ENCODE measurements at places on chromosomes 5 and 9.
A peak's percentile ranks its signal among the peaks of the same experiment; 100 is the strongest.

DNA sequence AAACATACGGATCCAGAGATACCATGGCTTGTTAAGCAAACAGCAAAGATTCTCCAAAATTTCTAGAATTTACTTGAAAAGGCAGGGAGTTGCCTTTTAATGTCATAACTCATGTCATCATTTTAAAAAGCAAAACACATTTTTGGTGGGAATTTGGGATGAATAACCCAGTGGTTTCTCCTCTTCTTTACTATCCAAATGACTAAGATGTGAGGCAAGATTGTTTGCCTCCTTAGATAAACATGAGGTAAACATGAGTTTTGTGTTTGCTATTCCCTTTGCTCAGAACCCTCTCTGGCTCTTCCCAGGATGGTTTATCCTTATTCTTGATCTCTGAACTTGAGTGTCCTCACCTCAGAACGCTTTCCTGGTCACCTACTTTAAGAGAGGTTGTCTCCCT is 267.0 kb downstream of the EBF1 start:
- DNase-seq: no peak

GRCh38 chr5:116759860-116760640 is 185.4 kb upstream of the SEMA6A start:
- DNase-seq: no peak

GRCh38 chr5:150637245-150638052 is 3.0 kb upstream of the SYNPO start:
- DNase-seq: no peak

GRCh38 chr9:2021731-2022130 is 6.6 kb downstream of the SMARCA2 start:
- DNase-seq: no peak

DNA sequence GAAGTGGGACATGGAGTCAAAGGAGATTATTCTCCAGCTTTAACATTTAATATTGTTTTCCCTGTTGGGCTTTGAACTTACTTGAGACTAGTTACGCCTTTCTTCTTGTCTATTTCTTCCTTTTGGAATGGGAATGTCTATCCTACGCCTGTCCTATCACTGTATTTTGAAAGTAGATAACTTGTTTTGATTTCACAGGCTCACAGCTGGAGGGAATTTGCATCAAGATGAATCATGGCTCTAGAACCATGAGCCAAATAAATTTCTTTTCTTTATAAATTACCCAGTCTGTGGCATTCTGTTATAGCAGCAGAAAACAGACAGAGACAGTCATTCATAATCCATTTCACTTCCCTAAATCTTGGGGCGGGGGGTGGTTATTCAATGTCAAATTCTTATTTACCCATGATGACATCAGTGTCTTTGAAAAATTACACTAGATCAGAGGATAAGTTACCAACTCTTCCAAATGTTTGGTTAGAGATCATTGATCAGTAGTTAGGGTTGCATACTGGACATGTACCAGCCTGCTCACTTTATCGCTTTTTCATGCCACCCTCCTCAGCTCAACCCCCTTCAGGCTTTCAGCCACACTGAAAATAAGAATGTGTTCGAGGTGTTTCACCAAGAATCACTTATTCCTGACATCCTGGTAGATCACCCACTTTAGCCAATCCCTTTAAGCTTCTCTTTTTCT is 419.6 kb upstream of the PIK3R1 start:
- DNase-seq: no peak

DNA sequence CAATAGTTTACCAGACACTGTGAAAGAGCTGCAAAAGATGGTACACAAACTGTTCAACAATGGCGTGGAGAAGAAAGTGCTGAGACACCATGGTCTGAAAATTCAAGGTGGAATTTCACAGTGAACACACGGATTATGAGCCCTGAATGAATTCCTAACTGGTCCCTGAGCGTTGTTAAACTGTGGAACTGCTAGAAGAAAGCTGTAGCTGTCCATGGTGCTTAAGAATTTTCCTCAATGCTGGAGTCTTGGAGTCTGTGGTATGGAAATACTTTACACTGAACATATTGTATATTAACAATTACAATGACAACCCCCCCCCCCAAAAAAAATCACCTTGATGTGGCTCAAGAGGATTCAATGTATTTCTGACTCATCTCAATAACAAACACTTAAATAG is 68.5 kb downstream of the SLC24A2 start:
- no peak for DNase-seq

DNA sequence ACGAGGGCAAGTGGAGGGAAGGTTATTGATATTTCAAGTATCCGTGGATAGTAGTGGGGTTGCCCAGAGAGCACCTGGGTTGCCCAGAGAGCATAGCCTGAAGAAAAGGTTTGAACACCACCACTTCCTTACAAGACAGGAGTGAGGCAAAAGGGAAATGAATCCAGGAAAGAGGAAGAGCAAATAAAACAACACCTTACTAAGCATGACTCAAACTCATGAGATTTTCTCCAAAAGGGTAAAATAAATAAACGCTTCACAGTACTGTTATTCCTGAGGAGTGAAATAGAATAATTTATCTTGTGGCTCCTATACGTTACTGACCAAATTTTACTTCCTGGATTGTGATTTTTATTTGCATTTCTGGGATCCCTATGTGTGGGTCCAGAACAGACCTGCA is 65.2 kb upstream of the PTPRD start:
- no peak for DNase-seq

DNA sequence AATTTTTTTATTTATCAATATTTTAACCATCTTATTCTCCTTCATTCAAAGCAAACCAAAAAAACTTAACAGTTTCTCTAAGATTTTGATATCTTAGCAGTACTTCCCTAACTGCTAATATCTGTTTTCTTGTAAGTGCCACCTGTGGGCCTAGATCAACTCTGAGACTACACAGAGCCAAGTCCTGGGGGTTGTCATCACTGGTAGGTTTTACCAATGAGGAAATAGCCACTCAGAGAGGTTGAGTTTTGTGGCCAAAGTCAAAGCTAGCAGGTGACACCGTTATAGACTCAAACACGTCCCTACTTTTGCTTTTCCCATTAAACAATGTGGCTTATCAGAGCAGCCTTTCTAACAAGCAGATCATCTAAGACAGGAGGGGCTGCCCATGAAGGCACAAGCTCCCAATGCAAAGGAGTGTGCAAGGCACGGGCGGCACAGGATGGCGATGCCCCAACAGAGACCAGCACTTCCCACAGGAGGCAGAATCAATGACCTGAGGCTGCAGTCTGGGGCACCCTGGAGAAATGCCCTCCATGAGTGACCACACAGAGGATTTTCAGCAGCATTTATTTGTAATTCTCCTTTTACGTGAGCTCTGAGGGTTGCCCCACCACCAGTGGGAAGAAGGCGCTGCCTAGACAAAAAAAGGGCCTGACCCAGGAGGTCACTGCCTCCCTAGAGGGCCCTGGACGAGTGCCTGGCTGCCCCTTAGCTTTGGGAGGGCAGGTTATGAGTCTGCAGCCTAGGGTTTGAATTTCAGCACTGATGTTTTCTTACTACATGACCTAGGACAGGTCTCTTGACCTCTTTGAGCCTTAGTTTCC is 7.4 kb downstream of the TBC1D2 start:
- DNase-seq: no peak

GRCh38 chr9:75811692-75812091 is 78.8 kb upstream of the PCSK5 start:
- no peak for DNase-seq

GRCh38 chr5:79436224-79436623 is 77.7 kb downstream of the HOMER1 start:
- DNase-seq: no peak

DNA sequence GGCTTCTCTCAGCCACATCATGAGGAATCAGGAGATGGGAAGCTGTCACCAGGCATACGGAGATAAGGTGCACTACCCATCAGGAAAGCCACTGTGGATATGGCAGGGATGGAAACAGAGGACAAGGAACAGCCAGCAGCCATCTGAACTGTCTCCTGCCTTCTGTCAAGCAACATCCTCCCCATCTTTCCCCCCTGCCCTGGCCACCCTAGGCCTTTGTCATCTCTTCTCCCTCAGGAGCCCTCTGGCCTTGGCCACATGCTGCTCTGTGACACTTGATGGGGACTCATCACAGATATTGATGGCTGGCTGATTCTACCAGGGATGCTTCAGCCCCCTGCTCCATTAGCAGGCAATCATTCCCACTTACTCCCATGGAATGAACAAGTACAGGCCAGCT is 21.1 kb upstream of the MEIKIN start:
- no peak for DNase-seq

- no peak for DNase-seq
Observed at GRCh38 chr5:38808666-38809343, 37.0 kb upstream of the OSMR start.

DNA sequence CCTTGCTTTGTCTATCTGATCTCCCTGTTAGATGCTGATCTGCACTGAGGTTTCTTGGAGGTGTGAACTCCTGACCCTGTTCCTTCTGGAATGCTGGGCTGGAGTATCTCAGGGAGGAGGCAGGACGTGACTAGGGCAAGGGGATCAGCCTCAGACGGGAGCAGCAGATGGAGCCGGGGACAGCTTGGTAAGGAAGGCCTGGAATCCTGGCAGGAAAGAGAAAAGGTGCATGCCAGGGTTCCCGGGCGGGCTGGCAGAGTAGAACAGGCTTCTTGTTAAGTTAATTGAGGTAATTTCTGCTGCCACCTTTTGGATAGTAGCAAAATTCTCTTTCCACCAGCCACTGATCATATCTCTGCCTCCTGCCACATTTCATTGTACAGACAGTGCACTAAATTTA is 180.9 kb downstream of the ZNF462 start:
- DNase-seq: no peak

GRCh38 chr9:114805670-114806525 is at the start of gene TNFSF15:
TSS of gene TNFSF15 (minus strand) at chr9:114806039. CDS start at chr9:114806012, 27 bp downstream.
- peak; percentile 41 for DNase-seq

DNA sequence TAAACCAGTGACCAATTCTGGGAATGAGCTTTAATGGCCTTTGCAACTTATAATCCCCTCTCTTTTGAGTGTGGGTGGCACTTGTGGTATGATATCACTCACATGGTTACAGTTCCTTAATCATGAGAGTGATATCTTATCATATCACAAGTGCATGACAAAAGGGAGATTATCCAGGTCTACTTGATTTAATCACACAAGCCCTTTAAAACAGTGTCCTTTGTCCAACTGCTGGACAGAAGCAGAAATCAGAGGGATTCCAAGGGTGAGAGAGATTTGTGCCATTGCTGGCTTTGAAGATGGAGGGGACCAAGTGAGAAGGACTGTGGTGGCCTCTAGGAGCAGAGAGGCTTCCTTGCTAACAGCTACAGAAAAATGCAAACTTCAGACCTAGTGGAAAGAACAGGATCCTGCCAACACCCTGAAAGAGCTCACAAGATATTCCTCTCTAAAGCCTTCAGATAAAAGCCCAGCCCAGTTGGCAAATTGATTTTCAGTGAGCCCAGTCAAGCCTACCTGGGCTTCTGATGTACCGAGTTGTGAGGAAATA is 279.0 kb upstream of the TLE4 start:
- no peak for DNase-seq

Data from NCI-H345 (cell line).